Activated naive CD4-positive, alpha-beta T cell (primary cell): ENCODE measurements at places on chromosomes 7 and 10.

GRCh38 chr10:7945034-7945433 lies 109.5 kb upstream of the GATA3 start:
- DNase-seq, result no peak

DNA sequence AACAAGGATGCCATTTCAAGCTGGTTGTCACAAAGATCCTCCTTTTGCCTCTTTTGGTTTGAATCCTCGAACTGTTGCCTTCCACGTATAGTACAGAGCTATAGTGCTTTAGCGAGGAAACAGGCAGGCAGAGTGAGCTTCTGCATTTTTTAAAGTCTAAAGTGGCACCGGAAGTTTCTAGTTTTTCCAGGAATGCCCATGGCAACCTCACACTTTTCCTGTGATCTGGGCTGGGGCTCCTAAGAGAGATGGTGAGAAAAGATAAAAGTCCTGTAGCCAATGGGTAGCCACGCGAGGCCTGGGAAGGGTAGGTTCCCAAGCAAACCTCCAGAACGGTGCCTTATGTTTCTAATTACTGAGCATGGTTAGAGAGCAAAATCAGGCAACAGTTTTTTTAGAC lies 76.7 kb downstream of the CALD1 start:
- DNase-seq, result no peak

GRCh38 chr7:10355816-10356215 lies 617.9 kb upstream of the PHF14 start:
- no peak for DNase-seq

GRCh38 chr7:88347517-88347916 lies 40.8 kb upstream of the STEAP4 start:
- DNase-seq, result no peak

DNA sequence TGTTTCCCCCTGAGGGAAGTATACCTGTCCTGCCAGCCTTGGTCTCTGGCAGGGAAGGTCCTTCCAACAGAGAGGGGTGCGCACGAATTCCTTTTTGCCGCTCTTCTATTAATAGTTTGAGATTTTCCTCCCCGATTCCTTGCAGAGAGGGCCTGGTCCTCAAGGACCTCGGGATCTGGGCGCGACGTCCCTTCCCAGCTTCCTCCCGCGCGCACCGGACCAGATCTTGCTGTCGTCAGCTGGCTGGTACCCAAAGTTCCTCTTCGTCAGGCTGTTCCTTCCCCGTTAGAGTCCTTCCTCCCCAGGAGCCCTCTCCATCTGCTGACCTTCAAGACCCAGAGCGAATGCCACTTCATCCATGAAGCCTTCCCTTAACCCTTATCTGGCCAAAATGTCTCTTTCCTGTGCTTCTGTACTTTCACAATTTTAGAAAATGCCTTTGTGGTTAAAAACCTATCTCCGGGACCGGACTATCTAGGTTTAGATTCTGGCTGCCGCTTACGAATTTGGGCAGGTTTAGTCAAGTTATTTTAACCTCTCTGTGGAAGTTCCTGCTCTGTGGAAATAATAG lies 851 bp upstream of the GOT1 start:
- no peak for DNase-seq

DNA sequence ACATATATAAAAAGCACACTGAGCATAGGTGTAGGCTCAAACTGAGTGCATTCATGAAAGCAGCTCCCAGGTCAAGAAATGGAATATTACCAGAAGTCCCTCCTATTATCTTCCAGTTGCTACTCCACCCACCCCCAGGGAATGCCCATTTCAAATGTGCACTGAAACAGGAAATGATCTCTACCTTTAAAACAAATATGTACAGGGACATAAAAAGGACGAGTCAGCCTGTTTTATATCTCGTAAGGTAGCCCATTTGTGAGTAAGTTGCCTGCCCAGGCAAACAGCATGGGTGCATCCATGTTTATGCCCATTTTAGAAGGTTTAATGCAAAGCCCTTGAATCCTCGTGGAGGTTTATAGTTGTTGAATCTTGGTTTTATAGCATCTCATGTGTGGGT lies 10.4 kb downstream of the FFAR4 start:
- no peak for DNase-seq

DNA sequence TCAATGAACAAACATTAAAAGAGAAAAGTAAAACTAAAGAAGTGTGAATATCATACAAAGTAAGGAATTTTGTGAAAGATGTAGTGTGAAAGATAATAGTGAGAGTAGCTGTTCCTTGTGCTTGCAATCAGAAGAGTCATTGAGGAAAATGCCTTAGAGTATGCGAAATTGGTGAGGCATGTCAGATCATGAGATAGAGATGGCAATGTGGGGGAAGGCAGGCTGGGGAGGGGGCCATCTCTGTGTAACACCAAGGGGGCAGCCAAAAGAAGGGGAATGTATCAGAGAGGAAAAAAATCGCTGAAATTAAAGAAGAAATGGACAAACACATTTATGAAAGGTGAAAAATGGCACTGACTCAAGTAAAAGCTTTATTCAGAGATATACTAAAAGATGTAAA lies 19.6 kb upstream of the PRKAR2B start:
- no peak for DNase-seq

- DNase-seq, result no peak
Measured at GRCh38 chr10:96292971-96293920, 11.0 kb upstream of the DNTT start.

- DNase-seq, result no peak
Measured at GRCh38 chr10:89576696-89577095, 41.3 kb upstream of the SLC16A12 start.

DNA sequence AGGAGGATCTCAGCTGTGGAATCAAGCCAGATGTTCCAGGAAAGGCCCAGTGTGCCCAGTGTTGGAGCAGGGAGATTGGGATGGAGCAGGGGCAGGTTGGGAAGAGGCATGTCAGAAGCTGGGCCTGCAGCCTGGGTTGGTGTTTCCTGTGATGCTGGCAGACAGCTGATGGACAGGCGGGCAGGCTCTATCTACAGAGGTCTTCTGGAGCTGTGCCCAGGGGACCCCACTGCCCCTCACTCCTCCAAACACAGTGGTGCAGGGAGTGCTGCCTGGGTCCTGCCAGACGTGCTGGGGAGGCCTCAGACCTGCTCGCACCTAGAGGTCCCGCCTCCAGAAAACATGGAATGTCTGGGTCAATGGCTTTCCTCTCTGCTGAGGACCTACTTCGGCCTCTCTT lies 182.9 kb upstream of the TCERG1L start:
- DNase-seq, result no peak

- no peak for DNase-seq
Measured at GRCh38 chr10:22984066-22984465, 56.2 kb downstream of the ARMC3 start.

- no peak for DNase-seq
Measured at GRCh38 chr10:11679946-11680345, 62.2 kb upstream of the ECHDC3 start.

GRCh38 chr7:106152313-106152665 lies 40.2 kb upstream of the SYPL1 start:
- DNase-seq, result no peak

DNA sequence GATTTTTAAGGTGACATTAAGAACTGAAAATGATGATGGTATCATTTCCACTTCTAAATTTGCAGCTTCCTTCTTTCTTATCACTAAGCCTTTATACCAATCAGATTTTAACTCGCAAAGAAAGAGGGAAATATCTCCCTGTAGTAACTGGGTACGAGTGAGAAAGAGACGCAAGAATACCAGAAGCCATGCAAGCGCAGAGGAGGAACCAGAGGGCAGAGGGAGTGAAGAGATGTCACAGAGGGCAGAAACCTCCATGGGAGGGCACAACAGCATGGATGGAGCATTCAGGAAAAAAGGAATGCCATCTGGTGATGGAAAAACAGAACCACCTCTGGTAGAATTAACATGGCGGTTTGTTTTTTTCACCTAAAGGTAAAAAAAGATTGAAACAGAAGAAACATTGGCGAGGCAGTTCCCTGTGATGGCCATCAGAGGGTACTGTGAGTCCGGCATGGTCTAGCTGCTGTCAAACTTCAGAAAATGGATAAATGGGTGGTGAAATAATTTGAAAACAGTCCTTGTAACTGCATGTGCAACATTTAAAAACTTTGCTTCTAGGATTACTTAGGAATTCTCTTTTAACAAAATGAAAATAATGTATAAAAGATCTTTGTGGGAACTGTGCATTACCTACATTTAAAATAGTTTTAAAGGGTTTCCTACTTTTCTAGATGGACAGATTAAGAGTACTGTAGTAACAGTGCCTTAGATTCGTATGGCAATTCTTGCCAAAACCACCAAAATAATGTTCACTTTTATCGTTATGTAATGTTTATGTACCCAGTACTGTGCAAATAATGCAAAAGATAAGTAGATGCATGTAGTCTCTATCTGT lies 91.8 kb downstream of the ARHGAP12 start:
- no peak for DNase-seq

DNA sequence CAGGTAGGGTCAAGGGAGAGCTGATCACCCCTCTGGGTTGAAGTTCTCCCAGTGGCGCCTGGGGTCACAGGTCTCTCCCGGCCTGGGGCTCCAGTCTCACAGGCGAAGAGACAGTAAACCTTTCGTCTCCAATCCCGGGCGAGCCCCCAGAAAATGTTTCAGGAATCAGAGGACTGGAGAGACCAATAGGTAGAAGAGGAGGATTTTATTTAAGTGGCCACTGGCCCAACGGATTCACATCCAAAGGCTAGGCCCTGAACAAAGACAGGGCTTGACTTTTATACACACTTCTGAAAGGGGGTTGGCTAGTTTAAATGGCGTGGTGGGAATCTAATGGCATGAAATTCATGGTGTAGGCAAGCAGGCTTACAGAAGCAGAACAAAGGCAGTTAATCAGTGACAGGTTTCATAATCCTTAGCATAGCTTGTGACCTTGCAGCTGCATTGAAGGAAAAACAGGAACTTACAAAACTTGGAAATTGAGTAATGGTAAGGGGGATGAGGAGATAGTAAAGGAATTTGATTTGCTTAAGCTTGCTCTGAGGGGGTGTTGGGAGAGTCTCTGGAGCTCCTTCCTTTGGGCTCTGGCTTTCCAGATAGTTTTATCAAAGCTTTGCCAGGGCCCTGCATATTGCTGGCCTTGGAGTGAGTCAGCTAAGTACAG lies 105.5 kb downstream of the TRIM24 start:
- DNase-seq, result no peak

- DNase-seq, result no peak
Measured at GRCh38 chr10:33739031-33739430, 404.6 kb upstream of the NRP1 start.

DNA sequence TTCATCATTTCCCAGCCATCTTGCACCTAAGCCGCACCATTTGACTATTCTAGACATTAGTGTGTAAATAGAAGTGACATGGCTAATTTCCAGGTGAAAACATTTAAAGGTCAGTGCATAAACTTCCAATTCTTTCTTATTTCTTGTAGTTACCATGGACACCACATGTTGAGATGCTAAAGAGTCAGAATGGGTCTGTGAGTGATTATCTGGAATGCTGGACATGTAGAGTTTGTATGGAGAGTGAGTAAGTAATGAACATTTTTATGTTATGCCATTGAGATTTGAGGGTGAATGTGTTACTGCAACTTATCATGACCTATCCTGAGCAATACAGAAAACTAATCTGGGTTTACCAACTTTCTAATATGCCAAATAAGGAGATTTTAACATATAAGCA lies 60.4 kb downstream of the MEOX2 start:
- no peak for DNase-seq

GRCh38 chr10:113221756-113222168 lies 271.7 kb downstream of the TCF7L2 start:
- no peak for DNase-seq

GRCh38 chr10:120989996-120990598 lies 138.9 kb downstream of the WDR11 start:
- no peak for DNase-seq

- no peak for DNase-seq
Measured at GRCh38 chr7:117873310-117874190, at the start of gene CTTNBP2. TSS of gene CTTNBP2 (minus strand) at chr7:117873441. CDS start at chr7:117873415, 26 bp downstream.

GRCh38 chr7:36204929-36205635 lies 52.0 kb downstream of the EEPD1 start:
- DNase-seq, result no peak

DNA sequence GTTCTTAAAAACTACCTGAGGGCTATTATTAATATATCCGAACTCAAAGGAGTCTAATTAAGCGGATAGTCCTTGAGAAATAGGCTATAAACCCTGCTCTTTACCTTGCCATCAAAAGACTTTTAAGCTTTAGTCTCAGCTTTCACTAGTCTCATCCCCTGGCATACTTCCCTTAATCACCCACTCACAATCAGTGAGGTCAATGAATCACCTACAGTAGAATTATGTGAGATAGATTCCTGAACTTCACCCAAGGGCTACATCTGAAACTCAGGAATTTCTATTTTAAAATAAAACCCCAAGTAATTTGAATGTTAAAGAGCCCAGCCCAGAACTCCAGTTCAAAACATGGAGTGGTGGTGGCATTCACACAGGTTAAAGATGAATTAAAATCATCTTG lies 108.7 kb downstream of the ETV1 start:
- no peak for DNase-seq

DNA sequence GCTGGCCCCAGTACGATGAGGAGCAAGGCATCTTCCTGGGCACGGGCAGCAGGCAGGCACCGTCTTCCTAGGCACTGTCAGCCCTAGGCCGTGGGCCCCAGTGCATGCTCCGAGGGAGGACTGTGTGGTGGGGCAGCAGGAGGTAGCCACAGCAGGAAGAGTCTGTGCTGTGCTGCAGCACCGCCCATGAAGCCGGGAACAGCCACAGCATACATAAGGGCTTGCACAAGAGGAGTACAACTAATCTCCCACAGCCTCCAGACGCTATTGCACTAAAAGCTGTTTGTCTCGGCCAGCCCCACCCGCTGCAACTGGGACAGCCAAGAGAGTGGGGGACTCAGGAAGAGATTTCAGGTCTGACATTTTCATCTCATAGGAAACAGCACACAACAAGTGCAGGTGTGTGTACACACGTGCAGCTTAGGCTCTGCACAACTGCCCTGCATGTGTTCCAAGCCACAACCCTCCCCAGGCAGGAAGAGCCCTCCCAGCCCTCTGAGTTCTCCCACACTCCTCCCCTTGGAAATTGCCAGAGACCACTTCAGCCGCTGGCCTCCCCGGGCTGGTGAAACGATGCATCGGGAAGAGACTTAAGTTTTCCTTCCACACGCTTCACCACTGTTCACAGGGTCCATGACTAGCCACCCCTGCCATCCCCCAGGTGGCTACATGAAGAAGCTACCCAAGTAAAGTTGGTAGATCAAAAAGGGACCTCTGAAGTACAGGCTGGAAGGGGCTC lies 88.1 kb upstream of the DDC start:
- DNase-seq, result no peak

GRCh38 chr10:44714451-44714850 lies 196.7 kb upstream of the TMEM72 start:
- DNase-seq, result no peak

GRCh38 chr10:124983321-124983720 lies 41.4 kb downstream of the ZRANB1 start:
- no peak for DNase-seq

- DNase-seq, result no peak
Measured at GRCh38 chr10:36224431-36224985, 582.4 kb upstream of the FZD8 start.

GRCh38 chr10:79241629-79241989 lies 105.7 kb upstream of the PPIF start:
- no peak for DNase-seq
